IPS DF 6.9 (cell line): ENCODE measurements at places on chromosomes 11 and 22.
A peak's percentile ranks its signal among the peaks of the same experiment; 100 is the strongest.

DNA sequence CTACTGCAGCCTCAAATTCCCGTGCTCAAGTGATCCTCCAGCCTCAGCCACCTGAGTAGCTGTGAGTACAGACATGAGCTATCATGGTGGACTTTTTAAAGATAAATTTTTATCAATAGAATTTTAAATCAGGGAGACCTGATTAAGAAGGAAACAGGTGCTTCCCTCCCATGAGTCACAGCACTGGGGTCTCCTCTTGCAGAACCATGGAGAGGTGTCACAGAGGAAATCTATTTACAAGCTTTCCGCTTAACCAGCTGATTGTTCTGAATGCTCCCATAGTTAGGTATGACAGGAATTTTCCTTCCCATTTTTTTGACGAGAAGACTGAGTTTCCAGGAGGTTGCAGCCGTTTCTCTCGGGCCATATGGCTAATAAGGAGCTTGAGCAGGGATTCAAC, 516.1 kb downstream of the MIAT start:
- H3K36me3 ChIP-seq: no peaks in the 10 kb centered on the region
- no peak overlapping the region for H3K27ac ChIP-seq
- no peaks in the 10 kb centered on the region for H3K27me3 ChIP-seq
- no peak for DNase-seq
- peaks cover 3% of the 10 kb centered on the region; the same call in 1 of the 2 replicates for H3K4me1 ChIP-seq

GRCh38 chr11:25838918-25839625, 492.9 kb upstream of the ANO3 start:
- H3K4me3 ChIP-seq: no peak overlapping the region
- H3K36me3 ChIP-seq: no peaks in the 10 kb centered on the region
- DNase-seq: peak; percentile 4

GRCh38 chr22:40449676-40450035, 79.3 kb downstream of the SGSM3 start:
- H3K27me3 ChIP-seq: no peaks in the 10 kb centered on the region
- peaks cover 2% of the 10 kb centered on the region; the same call in 1 of the 2 replicates for H3K4me1 ChIP-seq
- H3K36me3 ChIP-seq: no peaks in the 10 kb centered on the region
- no peak overlapping the region for H3K27ac ChIP-seq

- H3K4me3 ChIP-seq: no peak overlapping the region
- DNase-seq: no peak
- H3K27me3 ChIP-seq: peaks cover 52% of the 10 kb centered on the region
- H3K4me1 ChIP-seq: peaks cover 6% of the 10 kb centered on the region
- H3K27ac ChIP-seq: no peak overlapping the region
- no peaks in the 10 kb centered on the region for H3K36me3 ChIP-seq
Observed at GRCh38 chr11:120215634-120216033, 4.8 kb downstream of the OAF start.

GRCh38 chr11:112219476-112220232, 6.6 kb upstream of the PTS start:
- no peak overlapping the region for H3K4me3 ChIP-seq
- H3K27me3 ChIP-seq: no peaks in the 10 kb centered on the region
- H3K4me1 ChIP-seq: no peaks in the 10 kb centered on the region

- no peak overlapping the region for H3K4me3 ChIP-seq
- no peaks in the 10 kb centered on the region for H3K27me3 ChIP-seq
- H3K4me1 ChIP-seq: peaks cover 3% of the 10 kb centered on the region; the same call in 1 of the 2 replicates
- no peak for DNase-seq
- no peak overlapping the region for H3K27ac ChIP-seq
- H3K36me3 ChIP-seq: no peaks in the 10 kb centered on the region
Observed at GRCh38 chr22:34829485-34829884, 236.5 kb upstream of the ISX start.

GRCh38 chr11:47057365-47057764, 119.3 kb downstream of the ARFGAP2 start:
- H3K4me3 ChIP-seq: no peak overlapping the region
- no peaks in the 10 kb centered on the region for H3K4me1 ChIP-seq
- H3K27me3 ChIP-seq: no peaks in the 10 kb centered on the region
- H3K36me3 ChIP-seq: no peaks in the 10 kb centered on the region
- DNase-seq: no peak
- H3K27ac ChIP-seq: no peak overlapping the region

- no peaks in the 10 kb centered on the region for H3K4me1 ChIP-seq
- no peak overlapping the region for H3K27ac ChIP-seq
- no peaks in the 10 kb centered on the region for H3K36me3 ChIP-seq
- no peaks in the 10 kb centered on the region for H3K27me3 ChIP-seq
- H3K4me3 ChIP-seq: no peak overlapping the region
Observed at GRCh38 chr11:128336203-128336602, 251.2 kb downstream of the ETS1 start.

GRCh38 chr11:26573896-26574295, 1.8 kb upstream of the MUC15 start:
- DNase-seq: no peak
- H3K27me3 ChIP-seq: no peaks in the 10 kb centered on the region
- H3K4me3 ChIP-seq: no peak overlapping the region
- no peak overlapping the region for H3K27ac ChIP-seq
